Vagina (tissue), 2 donors: ENCODE measurements at places on chromosomes 13 and 19. TPM values are rescaled to one million over a fixed set of nuclear protein-coding genes. Genes with fewer than 3 reads are reported as not detected.

GRCh38 chr13:45370922-45371406 lies 30.0 kb upstream of the TPT1 start:
- H3K4me1 ChIP-seq: peaks cover 18% of the 10 kb centered on the region
- peak overlapping the region; percentile 27 for H3K4me3 ChIP-seq
- H3K27me3 ChIP-seq: no peaks in the 10 kb centered on the region
- no peak overlapping the region for H3K27ac ChIP-seq
- H3K36me3 ChIP-seq: no peaks in the 10 kb centered on the region

DNA sequence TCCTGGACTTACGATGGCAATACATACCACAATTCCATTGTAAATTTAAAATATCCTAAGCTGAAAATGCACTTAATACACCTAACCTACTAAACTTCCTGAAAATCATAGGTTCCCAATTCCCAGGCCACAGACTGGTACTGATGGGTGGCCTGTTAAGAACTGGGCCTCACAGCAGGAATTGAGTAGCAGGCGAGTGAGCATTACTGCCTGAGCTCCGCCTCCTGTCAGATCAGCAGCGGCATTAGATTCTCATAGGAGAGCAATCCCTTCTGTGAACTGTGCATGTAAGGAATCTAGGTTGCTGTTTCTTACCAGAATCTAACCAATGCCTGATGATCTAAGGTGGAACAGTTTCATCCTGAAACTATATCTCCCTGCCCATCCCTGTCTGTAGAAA lies 1670.2 kb upstream of the PCDH20 start:
- DNase-seq: no peak
- no peaks in the 10 kb centered on the region for H3K27me3 ChIP-seq
- H3K4me1 ChIP-seq: no peaks in the 10 kb centered on the region
- no peak overlapping the region for H3K27ac ChIP-seq

GRCh38 chr13:75481176-75482069 lies 546 bp downstream of the TBC1D4 start:
- H3K27ac ChIP-seq: peak overlapping the region; percentile 72
- no peaks in the 10 kb centered on the region for H3K36me3 ChIP-seq
- no peak for DNase-seq
- H3K4me1 ChIP-seq: peaks cover 23% of the 10 kb centered on the region

- no peak overlapping the region for H3K4me3 ChIP-seq
- no peaks in the 10 kb centered on the region for H3K27me3 ChIP-seq
- no peaks in the 10 kb centered on the region for H3K4me1 ChIP-seq
- no peak overlapping the region for H3K27ac ChIP-seq
- DNase-seq: no peak
- H3K36me3 ChIP-seq: no peaks in the 10 kb centered on the region
Observed at GRCh38 chr13:25871389-25872125, 180.3 kb downstream of the SHISA2 start.

Gene TIMM44
- total RNA-seq: 76.1 TPM

GRCh38 chr13:49265822-49266221 lies 18.1 kb downstream of the CDADC1 start:
- no peaks in the 10 kb centered on the region for H3K4me1 ChIP-seq
- H3K4me3 ChIP-seq: no peak overlapping the region
- no peaks in the 10 kb centered on the region for H3K27me3 ChIP-seq

DNA sequence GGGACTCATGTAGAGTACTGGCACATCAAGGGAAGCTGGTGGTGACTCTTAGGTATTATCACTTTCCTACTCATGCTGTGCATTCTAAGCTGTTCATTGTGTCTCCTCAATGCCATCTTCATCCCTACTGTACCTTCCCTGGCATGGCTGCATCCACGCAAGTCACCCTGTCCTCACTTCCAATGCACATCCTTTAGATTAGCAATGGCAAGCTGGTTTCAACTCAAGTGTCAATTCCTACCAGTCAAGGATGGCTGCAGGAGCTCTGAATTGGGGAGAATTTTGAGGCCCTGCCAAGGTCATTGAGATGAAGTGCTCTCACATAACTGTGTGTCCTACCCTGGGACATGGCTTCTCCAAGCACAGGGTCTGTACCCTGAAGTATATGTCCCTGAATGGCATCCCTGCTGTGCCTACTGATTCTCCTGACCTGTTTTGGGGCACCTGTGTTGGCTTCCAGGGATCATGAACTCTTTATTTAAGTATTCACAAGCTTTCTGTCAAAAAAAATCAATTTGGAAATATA lies 24.6 kb downstream of the COL4A1 start:
- no peak overlapping the region for H3K27ac ChIP-seq
- H3K27me3 ChIP-seq: no peaks in the 10 kb centered on the region
- H3K4me3 ChIP-seq: no peak overlapping the region
- no peaks in the 10 kb centered on the region for H3K36me3 ChIP-seq
- no peak for DNase-seq
- H3K4me1 ChIP-seq: peaks cover 16% of the 10 kb centered on the region

DNA sequence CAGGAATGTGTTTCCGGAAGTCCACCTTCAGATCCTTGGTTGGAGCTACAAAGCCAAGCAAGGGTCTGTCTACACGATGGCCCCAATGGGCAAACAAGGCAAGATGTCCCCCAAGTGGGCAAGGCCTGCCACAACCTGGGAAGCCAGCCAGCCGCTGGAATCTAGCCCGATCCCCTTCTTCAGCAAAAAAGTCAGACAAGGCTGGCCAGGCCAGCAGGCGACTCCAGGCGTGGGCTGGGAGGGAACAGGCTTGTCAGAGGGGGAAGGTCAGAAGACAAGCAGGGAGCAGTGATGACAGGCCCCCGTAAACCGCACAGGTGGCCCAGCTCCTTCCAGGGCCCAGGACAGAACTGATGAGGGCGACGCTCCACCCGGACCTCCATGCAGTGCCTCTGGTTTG lies 69.7 kb upstream of the WASF3 start:
- DNase-seq: no peak
- no peaks in the 10 kb centered on the region for H3K4me1 ChIP-seq
- no peaks in the 10 kb centered on the region for H3K27me3 ChIP-seq

DNA sequence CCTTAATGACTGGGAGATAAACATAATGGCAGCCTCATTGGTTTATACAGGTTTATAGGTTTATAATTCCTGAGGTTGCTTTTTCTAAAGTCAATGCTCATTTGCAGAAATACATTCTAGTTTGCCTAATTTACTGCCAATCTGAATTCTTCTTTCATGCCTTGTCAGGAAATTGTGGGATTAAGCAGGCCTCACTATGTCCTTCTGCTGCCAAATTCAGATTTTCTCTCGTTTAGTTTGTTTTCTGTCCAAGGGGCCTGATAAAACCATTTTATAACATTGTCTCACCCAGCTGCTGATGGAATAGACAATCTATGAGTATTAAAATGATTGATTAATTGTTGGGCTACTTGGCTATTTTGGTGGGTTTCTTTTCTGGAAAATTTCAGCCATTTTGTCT lies 42.4 kb upstream of the OBI1 start:
- no peaks in the 10 kb centered on the region for H3K4me1 ChIP-seq
- H3K4me3 ChIP-seq: no peak overlapping the region
- H3K36me3 ChIP-seq: no peaks in the 10 kb centered on the region

GRCh38 chr19:55275851-55276719 lies 3.8 kb downstream of the HSPBP1 start:
- DNase-seq: no peak
- H3K4me3 ChIP-seq: no peak overlapping the region
- peaks cover 55% of the 10 kb centered on the region for H3K36me3 ChIP-seq
- no peak overlapping the region for H3K27ac ChIP-seq

DNA sequence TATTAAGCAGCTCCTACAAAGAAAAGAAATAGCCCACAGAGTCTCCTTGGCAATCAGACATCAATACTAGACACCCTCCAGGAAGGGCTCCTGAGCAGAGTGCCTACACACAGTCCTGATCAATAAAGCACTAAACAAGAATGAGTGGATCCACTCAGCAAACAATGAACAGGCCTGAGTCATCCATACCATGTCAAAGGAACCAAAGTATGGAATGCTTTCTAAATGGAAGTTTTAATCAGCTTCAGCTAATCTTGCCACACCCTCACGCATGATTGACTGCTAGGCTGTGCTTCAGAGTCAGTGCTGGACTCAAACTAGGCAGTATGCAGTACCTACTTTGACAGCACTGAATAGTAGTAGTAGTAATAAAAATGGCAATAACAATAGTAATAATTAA lies 392.7 kb upstream of the HTR2A start:
- no peaks in the 10 kb centered on the region for H3K27me3 ChIP-seq
- H3K4me1 ChIP-seq: no peaks in the 10 kb centered on the region
- H3K27ac ChIP-seq: no peak overlapping the region
- no peak overlapping the region for H3K4me3 ChIP-seq
- DNase-seq: no peak

Gene BCL2L12
- total RNA-seq: 14.7 TPM

Gene EXOC3L2
- total RNA-seq: 6.1 TPM

- H3K4me1 ChIP-seq: peaks cover 30% of the 10 kb centered on the region
- no peaks in the 10 kb centered on the region for H3K27me3 ChIP-seq
- no peaks in the 10 kb centered on the region for H3K36me3 ChIP-seq
- H3K27ac ChIP-seq: peak within 1 kb of the TSS; percentile 82
- peak within 1 kb of the TSS; percentile 84 for H3K4me3 ChIP-seq
- no peak for DNase-seq
Observed at GRCh38 chr19:11261971-11262839, at the start of gene DOCK6. Gene DOCK6 (minus strand): TSS chr19:11262524. CDS start chr19:11262440, 84 bp downstream.

Gene GRK1
- not detected for total RNA-seq

Gene TMEM238
- 5.9 TPM for total RNA-seq

DNA sequence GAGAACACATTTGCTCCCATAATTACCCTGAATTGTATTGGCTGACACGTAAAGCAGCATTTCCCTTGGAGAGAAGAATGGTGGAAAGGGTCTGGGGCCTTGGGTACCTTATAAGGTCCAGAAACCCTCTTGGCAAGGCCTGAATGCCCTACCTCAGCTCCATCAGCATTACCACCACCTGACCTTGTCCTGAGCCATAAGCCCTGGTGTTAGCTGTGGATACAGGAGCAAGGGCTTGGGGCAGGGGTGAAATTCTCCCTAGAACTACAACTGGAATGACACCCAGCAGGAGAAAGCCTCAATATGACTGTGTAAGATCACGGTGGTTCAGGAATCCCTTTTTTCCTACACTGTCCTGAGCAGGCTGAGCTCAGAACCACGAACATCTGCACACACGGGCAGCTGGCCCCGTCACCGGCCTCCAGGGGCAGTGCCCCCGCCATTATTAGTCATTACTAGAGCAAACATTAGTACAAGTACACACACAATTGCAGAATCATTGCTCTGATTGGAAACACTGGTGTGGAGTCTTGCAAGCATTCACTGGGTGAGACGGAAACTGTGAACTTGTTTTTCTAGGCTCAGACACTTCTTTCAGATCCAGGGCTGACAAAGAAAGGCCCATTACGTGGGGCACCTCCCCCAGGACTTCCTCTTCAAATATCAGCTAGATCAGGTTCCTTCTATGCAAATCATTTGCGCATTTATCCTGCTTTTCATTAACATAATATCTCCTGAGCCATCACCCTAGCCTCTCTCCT lies 26.8 kb upstream of the MTIF3 start:
- H3K4me1 ChIP-seq: no peaks in the 10 kb centered on the region
- no peaks in the 10 kb centered on the region for H3K36me3 ChIP-seq
- peak; percentile 37 for DNase-seq

DNA sequence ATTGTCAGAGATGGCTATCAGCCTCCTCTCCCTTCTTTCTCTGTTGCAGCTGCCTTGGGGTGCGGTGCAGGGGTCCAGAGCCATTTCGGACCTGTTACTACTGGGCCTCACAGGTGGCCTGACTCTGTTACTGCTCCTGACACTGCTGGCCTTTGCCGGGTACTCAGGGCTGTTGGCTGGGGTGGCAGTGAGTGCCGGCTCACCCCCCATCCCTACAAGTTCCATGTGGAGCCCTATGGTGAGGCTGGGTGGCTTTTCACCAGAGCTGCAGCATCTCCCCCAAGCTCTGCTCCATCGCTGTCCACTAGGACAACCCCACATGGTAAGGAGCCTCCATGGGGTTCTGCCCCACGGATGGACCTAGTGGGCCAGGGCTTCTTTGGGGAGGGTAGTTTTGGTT lies 13.7 kb upstream of the ZNF492 start:
- no peak overlapping the region for H3K27ac ChIP-seq
- DNase-seq: peak; percentile 44

Gene SPATA13
- total RNA-seq: 20.1 TPM

GRCh38 chr13:51959773-51960172 lies 51.5 kb downstream of the ATP7B start:
- H3K27ac ChIP-seq: no peak overlapping the region
- no peaks in the 10 kb centered on the region for H3K27me3 ChIP-seq
- H3K4me1 ChIP-seq: no peaks in the 10 kb centered on the region
- no peak for DNase-seq
- no peaks in the 10 kb centered on the region for H3K36me3 ChIP-seq

DNA sequence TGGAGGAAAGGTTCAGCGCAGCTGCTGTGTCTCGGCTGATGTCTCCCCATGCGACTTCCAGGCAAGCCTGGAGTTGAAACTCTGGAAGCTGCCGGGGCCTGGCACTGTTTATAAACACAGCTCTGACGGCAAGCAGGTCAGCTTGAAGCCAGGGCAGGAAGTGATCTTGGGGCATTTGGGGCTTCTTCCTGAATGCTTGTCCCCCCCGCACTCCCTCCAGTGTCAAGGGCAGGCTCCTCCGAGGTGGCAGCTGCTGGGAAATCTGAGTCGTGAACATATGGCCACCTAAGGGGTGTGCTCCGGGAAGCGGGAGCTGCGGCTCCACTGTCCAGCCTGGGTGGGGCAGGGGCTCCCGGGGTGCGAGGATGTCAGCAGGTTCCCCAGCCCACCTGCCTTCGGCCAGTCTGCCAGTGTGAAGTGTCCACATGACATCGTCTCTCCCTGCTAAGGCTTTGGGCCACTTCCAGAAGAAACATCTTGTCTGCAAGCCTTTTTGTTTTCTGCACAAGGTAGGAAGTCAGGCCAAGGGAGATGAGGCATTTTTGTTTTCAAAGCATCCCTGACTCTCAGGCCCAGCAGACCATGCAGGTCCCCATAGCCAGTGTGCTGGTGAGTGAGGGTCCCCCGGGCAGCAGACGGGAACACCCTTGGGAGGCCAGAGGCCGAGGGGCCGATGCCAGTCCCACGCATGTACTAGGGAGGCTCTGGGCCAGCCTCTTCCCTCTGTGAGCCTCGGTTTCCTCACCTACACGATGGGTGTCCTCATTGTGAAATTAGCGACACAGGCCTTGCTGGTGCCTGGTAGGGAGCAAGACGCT lies 2.7 kb downstream of the PIAS4 start:
- H3K27ac ChIP-seq: no peak overlapping the region
- no peak overlapping the region for H3K4me3 ChIP-seq

DNA sequence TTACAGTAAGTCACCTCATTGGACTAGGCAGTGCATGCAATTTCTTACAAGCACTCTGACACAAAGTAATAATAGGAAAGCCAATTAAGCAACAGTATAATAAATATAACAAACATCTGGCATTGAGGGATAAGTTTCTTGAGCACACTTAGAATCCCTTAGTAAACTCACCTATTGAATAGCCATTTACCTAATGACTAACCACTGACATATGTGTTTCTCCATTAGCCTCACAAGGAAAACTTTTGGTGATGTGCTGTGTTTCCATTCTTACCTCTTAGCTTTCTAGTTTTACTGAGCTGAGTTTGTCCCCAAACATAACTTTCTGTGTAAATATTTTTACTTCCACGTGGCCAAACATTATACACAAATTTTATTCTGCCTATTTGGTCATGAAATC lies 47.4 kb upstream of the PCDH9 start:
- no peaks in the 10 kb centered on the region for H3K4me1 ChIP-seq
- H3K4me3 ChIP-seq: no peak overlapping the region
- H3K27me3 ChIP-seq: no peaks in the 10 kb centered on the region
- DNase-seq: no peak
- H3K36me3 ChIP-seq: no peaks in the 10 kb centered on the region
- no peak overlapping the region for H3K27ac ChIP-seq
